ENCODE measurements at places on chromosomes 2 and 18.

DNA sequence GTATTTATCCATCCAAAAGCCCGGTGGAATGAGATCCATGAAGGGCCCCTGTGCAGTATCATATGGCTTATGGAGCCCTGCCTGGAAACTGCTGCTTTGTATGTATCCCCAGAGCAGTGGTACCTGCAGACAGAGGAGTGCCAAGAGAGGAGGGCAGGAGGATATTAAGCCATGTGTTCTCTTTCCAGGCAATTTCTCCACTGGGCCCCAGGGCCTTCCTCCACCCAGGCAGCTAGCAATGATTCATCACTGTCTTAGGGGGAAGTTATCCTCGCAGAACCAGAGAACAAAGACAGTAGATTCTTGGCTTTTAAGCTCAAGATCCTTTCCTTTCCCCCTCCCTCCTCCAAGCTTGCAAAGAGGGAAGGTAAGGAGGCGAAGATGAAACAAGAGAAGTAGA, 98.1 kb downstream of the LRRC30 start:
- DNase-seq = no peak

GRCh38 chr18:25704494-25704893, 352.5 kb upstream of the ZNF521 start:
- no peak for DNase-seq

- no peak for DNase-seq
Measured at GRCh38 chr2:48529676-48530032, 300 bp upstream of the STON1 start.

DNA sequence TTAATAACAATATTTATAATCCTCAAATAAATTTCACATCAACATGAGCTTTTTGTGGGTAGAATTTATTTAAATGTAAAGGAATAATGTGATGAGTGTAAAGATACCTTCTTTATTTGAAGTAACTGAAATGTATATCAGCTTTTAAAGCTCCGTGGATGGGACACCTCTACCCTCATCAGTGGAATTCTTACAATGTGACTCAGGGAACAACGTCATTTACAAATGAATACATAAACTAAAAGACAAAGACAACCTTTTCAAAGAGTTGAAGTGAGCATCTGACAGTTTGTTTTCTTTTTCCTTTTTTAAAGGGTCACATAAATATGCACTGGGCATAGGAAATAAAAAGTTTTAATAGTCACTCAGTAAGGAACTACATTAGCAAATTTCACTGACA, 1127.0 kb upstream of the CRIM1 start:
- no peak for DNase-seq

DNA sequence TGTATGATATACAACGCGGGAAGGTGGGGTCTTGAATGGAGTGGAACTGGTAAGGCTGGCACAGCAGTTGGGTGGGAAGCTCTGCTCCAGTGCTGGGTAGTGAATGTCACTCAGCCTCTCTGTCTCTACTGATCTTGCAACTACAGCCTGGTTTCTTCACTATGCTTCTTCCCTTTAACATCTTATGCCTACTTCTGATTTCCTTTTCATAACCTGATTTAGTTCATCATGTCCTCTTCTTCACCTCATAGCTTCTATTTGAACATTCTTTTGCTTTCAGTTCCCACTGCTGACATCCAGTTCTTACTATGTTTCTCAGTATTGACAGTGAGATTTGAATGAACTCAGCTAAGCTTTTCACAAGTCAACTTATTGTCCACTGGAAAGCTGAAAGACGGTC, 286.2 kb downstream of the ARL6IP6 start:
- DNase-seq = no peak

GRCh38 chr2:240435457-240435947, at the start of gene GPC1:
Gene GPC1, plus strand, starts transcription at chr2:240435663. Its CDS starts 256 bp downstream, at chr2:240435919.
- DNase-seq = peak; percentile 78

GRCh38 chr2:161161074-161161706, 962 bp downstream of the TANK start:
- no peak for DNase-seq

DNA sequence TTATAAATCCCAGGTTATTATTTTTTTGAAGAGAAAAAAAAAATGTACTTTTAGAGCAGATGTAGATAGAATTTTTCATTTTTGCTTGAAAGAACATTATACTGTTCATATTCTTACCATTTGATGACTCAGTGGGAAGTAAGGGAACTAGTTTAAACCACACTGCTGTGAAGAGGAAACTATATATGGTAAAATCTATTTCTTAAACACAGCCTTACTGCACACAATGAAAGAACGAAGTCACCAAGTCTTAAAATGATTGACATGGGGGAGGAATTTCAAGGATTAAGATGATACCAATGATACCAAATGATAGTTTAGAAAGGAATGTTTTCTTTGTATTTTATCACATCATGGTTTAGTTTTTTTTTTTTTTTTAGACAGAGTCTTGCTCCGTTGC, 5.0 kb downstream of the ACTR2 start:
- no peak for DNase-seq

- no peak for DNase-seq
Measured at GRCh38 chr2:200471324-200471848, 38.5 kb downstream of the KCTD18 start.

DNA sequence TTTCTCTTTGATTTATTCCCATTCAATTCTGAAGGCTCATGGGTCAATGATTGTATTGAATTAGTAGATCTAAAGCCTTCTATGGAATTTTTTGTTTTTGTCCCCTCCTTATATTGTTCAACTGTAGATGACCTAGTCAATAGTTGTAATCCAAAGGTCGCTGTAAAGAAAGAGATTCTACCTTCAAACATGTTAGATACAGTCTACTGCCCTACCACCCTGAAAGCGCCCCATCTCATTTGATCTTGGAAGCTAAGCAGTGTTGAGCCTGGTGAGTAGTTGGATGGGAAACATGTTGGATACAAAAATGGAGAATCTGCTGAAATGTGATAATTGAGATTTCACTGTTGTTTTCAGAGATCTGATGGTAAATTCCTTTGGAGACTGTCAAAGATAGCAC, 63.0 kb downstream of the PPP1R1C start:
- no peak for DNase-seq

GRCh38 chr2:69538872-69539548, 101.8 kb upstream of the NFU1 start:
- DNase-seq = no peak

DNA sequence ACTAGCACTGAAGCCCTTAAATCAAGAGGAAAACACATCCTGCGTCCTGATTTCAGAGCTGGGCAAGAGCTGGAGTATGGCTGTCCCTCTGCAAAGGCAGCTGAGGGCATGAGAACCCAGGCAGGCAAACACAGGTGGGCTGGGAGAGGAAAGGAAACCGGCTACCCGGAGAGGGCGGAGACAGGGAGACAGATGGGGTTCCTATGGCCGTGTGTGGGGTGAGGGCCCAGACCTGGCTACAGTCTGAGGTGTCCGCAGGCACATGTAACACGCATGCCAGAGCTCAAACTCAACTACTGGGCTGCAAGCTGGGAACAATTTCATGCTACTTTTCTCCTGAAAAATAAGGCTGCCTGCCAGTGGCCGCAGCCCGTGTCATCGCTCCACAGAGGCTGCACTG, 2.7 kb downstream of the COPS9 start:
- DNase-seq = no peak

DNA sequence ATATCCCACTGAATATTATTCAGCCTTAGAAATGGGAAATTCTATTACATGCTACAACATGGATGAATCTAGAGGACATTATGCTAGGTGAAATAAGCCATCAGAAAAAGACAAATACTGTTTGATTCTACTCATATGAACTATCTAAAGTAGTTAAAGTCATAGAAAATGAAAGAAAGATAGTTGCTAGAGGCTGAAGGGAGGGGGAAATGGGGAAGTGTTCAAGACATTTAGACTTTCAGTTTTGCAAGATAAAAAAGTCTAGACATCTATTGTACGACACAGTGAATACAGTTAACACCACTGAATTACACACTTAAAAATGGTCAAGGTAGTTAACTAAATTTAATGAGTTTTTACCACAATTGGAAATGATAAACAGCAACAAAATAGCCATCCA, 835.9 kb upstream of the CHAC2 start:
- no peak for DNase-seq

GRCh38 chr2:27262379-27263286, at the start of gene SLC30A3:
Gene SLC30A3, minus strand, starts transcription at chr2:27263047. Its CDS starts 141 bp downstream, at chr2:27262906.
- DNase-seq = no peak

DNA sequence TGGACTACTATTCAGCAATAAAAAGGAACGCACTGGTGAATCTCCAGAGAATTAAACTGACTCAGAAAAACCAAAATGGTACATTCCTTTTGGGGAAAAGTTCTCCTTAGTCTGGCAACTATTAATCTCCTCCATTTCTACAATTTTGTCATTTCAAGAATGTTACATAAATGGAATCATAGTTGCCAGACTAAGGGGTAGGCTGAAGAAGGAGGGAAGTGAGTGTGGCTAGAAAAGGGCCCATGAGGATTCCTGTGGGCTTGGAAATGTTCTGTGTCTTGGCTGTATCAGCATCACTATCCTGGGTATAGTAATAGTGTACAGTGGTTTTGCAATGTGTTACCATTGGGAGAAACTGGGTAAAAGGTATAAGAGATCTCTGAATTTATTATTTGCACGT, 72.4 kb downstream of the ZAP70 start:
- no peak for DNase-seq

DNA sequence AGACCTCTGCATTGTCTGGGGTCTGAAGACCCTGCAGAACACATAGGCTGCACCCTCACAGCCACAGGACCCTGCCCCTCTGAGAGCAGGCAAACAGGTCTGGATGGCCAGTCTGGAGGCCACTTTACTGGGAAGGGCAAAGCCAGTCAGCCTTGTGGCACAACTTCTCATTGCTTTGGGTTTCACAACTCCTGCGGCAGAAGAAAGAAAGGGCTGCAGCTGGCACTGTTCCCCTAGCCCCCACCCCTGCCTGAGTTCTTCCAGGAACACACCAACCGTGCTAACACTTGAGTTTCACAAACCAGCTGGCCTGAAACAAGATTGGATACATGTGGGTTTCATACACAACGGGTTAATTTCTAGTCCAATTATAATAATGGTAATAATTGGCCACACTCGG, 276.5 kb upstream of the MGAT5 start:
- no peak for DNase-seq

DNA sequence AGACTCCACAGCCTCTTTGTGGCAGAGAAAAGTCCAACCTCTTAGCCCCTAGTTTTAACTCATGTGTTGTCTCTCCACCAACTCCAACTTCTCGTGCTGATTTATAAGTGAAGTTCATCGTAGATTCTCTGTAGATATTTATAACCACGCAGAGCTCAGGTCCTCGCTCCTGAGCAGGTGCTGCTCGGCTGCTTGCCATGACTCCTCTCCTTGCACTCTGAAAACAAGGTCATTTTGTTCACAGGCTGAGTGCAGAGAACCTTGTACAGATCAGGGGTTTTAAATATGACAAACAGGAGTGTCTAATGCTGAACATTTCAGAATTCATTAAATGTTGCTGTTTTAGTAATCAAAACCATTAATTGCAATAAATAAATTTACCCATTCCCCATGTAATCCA, 330.8 kb upstream of the GYPC start:
- no peak for DNase-seq

- DNase-seq = no peak
Measured at GRCh38 chr18:59015531-59016152, 124.0 kb upstream of the SEC11C start.

GRCh38 chr18:5036523-5036922, 160.5 kb downstream of the AKAIN1 start:
- no peak for DNase-seq

DNA sequence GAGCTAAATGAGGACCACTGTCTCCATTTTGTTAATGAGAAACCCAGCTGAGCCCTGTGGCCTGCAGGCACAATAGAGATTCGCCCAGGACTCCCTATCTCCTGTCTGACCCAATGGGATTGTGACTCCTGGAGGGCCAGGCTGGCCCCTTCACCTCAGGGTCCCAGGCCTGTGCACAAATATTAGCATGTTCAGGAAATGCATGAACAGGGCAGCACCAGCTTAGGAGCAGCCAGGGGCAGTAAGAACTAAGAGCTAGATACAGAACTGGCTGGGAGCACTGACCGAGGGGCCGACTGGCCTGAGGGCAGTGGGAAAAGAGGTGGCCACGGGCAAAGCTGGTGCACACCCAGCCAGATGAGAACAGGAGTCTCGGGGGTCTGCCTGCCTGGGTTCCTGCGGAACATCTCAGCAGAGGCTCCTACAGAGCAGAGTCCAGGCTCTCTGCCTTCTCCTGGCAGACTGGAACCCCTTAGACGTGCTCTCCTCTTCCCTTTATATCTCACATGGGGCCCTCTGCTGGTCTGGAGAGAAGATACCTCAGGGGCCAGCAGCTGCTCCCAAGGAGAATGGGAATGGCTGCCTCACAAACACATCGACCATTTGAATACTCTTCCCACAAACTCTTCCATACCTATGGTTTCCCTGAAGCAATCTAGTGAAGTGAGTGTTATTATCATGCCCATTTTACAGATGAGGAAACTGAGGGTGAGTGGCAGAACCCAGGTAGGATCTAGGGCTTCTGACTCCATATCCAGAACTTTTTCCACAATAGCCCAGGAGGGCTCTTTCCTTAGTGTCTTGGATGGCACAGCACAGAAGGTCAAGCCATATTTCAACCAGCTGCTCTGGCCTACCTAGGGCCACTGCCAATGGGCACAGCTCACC, 77.6 kb upstream of the OTOF start:
- DNase-seq = no peak

DNA sequence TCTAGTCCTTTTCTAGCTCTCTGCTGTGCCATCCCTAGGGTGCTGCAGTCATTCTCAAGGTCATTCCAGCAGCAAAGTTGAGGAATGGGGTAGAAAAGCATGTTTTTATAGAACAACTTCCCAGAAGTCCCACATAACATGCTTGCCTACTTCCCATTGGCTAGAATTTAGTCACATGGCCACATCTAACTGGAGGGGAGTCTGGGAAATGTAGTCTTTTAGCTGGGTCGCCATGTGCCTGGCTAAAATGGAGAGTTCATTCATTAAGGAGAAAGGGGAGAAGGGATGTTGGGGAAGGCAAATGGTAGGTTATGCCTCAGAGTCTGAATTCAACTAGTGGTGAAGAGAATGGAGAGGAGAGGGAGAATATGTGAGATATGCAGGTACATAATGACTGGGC, 85.7 kb downstream of the SLC4A3 start:
- DNase-seq = no peak

DNA sequence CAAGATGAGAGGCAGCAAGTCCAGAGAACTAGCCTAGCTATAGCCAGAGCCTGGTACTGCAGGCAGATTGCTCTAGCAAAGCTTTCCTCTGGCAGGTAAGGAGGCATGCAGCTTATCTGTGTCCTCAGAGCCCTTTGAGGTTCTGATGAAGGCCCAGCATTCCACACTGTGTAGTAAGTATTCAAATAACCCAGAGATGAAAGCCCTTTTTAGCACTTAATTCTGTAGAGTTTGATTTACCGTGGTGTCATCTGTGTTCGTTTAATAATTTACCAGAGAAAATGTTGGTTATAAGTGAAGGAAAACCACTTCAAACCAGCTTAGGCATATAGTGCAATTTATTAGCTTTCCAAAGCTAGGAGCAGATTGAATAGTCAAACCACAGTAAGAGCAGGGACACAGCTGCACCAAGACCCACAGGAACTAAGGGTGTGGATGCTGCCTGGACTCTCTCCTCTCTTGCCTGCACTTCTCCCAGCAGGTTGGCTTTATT, 226.6 kb downstream of the BABAM2 start:
- DNase-seq = no peak

Measured in NCI-H774 (cell line).